ENCODE measurements at places on chromosomes 4 and X.

DNA sequence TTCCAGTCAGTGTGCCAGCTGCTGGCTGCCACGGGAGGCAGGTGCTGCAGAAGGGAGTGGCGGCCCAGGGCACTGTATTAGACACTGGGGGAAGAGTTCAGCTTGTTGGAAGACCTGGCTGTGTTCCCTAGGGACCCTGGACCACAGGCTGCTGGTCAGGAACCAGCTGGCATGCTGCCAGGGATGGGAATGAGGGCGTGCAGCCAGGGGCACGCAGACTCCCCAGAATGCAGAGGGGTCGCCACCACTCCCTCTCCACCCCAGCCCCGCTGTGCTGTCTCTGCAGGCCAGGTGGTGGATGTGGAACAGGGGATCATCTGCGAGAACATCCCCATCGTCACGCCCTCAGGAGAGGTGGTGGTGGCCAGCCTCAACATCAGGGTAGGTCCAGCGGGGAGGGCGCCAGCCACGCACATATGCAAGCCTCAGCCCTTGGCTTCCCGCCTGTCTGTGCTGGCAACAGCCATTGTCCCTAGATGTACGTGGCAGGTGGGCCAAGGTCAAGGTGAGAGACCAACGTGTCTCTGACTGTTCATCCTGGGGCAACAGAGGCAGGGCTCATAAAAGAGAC, 12.3 kb downstream of the ABCD1 start:
- no peak for DNase-seq

- no peak for DNase-seq
Observed at GRCh38 chr4:104494822-104495559, at the start of gene CXXC4. TSS of gene CXXC4 (minus strand) at chr4:104494894. CDS start at chr4:104491802, 3,092 bp downstream.

- no peak for DNase-seq
Observed at GRCh38 chr4:1087371-1087770, 26.0 kb downstream of the RNF212 start.

DNA sequence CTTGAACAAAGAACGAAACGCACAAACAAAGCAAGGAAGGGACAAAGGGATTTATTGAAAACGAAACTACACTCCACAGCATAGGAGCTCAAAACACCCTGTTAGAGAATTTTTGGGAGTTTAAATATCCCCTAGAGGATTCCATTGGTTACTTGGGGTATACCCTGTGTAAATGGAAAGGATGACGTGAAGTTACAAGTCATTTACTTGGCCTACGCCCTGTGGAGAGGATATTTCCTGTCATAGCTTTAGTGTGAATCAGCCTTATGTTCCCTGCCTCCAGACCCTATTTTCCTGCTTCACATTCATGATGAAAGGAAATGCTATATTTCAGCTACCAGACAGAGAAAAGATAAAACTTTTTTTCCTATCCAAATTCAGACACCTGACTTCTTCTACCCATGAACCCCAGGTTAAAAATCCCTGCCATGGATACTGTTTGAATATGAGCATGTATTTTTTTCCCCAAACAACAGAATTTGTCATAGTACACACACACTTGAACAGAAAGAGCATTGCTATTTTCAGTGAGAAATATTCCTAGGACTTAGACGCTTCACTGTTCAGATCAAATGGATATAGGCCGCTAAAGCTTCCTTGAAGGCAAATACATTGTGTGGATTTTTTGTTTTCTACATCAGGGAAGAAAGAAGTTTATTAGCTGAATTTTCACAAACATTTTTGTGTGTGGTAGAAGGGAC, 20.4 kb downstream of the PIN4 start:
- DNase-seq: no peak

DNA sequence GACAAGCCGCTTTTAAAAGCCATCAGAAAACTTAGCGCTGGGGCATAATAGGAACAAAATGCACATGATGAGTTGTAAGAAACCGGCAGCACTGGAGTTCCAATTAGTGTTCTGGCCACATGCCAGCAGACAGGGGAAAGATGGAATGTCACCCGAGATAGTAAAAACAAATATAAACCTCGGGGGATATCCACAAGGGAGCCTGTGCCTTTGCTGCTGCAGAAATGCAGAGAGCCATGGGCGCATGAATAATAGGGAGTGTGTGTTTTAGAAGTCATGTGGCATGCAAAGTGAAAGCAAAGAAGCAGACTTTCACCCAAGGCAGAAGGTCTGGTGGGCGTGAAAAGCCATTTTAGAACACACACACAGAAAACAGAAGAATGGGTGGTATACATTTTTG, 19.1 kb downstream of the GPRASP3 start:
- DNase-seq: no peak
